ENCODE measurements at places on chromosomes 12 and 14. TPM values are rescaled to one million over a fixed set of nuclear protein-coding genes. Genes with fewer than 3 reads are reported as not detected.

DNA sequence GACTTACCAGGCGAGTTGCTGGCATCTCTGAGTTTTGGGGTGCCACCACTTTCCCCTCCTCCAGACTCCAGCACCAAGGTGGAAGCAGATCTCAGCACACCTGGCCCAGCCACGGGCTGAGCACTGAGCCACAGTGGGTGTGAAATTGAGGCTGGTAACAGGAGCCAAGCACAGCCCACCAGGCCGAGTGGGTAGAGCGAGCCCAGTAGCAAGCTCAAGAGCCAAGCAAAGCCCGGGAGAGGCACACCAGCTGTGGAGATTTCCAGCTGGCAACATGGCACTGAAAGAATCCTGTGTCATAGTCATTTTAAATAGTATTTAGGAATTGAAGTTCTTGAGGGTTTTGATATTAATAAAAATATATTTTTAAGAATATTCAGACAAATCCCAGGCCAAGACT, 596.2 kb upstream of the TMEM132C start:
- DNase-seq: no peak

DNA sequence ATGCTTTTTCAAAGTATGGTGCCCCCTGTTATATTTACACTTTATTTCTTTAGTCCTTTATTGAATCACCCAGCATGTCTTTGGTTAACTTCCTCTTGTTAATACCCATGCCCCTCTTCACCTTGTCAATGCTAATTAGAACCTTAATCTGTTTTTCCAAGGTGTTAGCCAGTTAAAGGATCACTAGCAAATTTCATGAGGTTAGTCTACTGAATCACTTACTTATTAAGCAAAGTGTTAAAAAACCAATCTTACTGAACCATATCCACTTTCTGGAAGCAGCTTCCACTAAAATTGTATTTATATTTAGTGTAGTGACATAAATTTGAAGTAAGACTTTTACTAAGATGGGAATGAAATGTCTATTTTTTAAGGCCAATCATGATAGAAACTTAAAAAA, 27.9 kb downstream of the TAOK3 start:
- no peak for DNase-seq

GRCh38 chr12:62319058-62319457, 58.9 kb downstream of the USP15 start:
- DNase-seq: no peak

GRCh38 chr14:34157651-34158050, 206.8 kb upstream of the EGLN3 start:
- DNase-seq: no peak

DNA sequence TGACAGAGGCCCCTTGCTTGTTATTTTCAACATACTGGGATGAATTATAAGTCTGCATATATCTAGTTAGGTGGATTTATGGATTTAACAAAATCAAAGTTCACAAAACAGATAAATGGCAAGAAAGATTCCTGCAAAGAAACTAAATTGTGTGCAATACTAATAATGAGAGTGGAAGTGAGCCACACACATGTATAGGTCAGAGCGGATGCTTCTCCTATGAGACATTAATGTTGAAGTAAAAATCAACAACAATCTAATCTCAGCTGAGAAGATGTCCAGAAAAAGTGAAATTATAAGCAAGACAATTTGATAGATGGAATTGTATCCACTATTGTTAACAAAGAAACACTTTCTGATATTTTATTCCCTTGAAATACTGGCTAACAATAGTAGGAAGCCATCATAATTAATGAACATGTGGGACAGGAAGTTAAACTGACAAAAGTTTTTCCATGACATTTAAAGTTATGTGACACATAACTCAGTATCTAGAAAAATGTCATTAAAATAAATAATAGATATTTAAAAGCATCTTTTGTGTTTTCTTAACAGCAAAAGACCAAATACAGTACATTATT, 39.7 kb downstream of the RAD51B start:
- no peak for DNase-seq

GRCh38 chr12:62192903-62193250, 67.3 kb upstream of the USP15 start:
- no peak for DNase-seq

- no peak for DNase-seq
Observed at GRCh38 chr12:30927222-30927611, 669 bp downstream of the TSPAN11 start.

GRCh38 chr12:95740751-95741150, 49.8 kb downstream of the NTN4 start:
- DNase-seq: no peak

- no peak for DNase-seq
Observed at GRCh38 chr12:15693228-15693911, 95.8 kb downstream of the EPS8 start.

DNA sequence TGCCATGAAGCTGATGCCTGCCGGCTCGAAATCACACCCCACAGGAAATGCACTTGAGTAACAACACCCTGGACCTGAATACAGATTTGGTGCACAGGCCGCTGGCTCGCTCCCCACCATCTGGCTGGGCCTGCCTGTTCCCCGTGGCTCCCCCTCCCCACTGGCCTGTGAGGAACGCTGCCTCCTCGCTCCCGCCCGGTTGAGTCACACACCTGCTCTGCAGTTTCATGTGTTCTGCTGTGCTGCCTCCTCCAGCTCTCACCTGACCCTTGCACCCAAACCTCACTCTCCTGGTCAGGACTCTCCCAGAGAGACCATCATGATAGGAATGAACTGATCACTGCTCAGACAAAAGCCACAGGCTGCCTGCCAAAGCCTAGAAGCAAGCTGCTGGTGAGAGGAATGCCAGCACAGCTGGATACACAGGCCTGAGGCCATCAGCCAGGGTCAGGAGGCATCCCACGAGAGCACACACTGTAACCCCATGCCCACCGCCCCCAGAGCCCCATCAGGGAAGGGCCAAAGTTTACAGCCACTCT, 3.8 kb upstream of the SIVA1 start:
- DNase-seq: peak; percentile 88

DNA sequence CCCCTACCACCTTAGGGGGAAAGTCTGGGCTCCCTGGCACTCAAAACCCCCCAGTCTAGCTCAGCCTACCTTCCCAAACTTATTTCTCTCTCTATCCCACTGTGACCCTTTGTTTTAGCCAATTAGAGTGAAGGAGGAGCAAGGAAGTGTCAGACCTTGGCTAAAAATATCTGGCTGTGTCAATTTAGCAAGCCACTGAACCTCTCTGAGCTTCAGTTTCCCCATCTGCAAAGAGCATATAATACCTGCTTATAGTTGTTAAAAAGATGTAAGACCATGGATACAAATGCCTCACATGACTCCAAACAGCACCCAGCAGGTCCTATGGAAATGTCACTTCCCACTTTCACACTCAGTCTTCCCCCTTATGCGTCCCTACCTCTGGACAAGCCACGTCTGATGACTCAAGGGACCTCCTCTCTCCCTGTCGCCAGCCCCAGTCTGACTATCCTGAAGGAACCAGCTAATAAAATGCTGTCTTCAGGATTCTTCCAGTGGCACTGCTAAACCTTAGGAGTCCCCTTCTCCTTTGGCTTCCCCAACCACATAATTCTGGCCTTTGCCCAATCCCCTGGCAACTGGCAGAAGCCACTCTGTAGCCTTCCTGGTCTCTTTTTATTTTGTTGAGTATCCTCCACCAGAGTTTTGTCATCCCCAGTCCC, 19.3 kb downstream of the FOXN3 start:
- no peak for DNase-seq

DNA sequence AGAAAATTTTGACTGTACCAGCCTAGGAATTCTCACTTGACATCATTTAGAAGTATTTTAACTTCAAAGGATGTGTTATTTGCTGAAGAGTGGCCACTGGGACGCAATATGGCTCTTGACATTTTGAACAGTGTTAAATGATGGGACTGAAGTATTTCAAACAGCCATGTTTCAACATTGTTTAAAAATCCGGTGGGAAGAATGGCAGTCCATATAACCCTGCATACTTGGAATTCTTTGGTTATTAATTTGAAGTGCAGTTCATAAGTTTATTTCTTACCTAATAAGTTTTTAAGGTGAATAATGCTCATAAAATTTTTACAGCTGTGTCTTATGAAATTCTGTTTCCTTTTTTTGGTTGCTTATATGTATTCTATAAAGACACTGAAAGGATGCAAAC, 8.3 kb downstream of the TMTC2 start:
- DNase-seq: no peak

GRCh38 chr14:47365233-47365632, 310.2 kb downstream of the MDGA2 start:
- DNase-seq: no peak

DNA sequence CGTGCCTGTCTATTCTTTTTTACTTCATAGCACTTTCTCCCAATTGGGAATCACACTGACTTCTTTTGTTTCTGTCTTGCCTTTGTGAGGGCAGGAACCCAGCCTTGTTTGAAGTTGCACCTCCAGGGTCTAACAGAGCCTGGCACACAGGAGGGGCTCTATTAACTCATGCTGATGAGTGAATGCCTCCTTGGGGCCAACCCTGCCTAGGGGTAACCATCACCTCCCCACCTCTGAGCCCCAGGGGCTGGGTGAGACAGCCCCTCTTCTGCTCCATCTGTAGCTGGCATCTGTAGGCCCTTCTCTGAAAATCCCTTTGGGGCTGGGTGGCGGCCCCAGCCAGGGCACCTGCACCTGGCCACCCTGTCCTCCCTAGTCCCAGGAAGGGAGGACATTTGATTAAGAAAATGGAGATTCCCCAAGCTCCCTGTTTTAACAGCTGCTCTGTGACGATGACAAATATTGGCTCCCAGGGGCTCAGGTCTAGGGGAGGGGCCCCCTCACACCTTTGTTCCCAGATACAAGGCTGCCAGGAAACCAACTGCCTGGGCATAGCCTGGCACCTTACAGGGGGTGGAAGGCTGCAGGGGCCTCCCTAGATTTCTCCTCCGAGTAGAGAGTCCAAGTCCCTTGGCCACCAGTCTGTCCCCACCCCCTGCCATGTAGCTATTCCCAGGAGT, 11.8 kb downstream of the TAMALIN start:
- no peak for DNase-seq

DNA sequence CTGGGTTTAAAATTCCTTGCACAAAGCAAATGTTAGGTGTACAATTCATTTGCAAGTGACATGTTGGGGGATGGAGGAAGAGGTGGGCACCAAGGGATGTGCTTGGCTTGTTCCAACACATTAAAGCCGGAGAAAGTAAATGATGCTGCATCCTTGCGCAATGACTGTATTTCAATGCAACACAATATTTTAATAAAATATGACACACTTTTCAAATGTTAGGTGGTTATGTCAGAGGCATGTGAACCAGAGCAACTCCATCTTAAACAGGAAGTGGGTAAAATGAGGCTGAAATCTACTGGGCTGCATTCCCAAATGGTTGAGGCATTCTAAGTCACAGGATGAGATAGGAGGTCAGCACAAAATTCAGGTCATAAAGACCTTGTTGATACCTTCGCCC, 53.6 kb upstream of the ARHGAP5 start:
- DNase-seq: no peak

- DNase-seq: no peak
Observed at GRCh38 chr12:94204499-94205247, 56.3 kb downstream of the PLXNC1 start.

CD4 gene
- 0.07 TPM for total RNA-seq

KRT84 gene
- not detected for total RNA-seq

GPHB5 gene
- not detected for total RNA-seq

POTEG gene
- not detected for total RNA-seq

CYP46A1 gene
- total RNA-seq: not detected

CLEC6A gene
- total RNA-seq: not detected

TBX5 gene
- not detected for total RNA-seq

SLC22A17 gene
- total RNA-seq: 0.48 TPM

Measured in HepG2 (cell line).